Right ventricle myocardium inferior (tissue), 1 donor: ENCODE measurements at places on chromosomes 7 and 10. TPM values are rescaled to one million over a fixed set of nuclear protein-coding genes. Genes with fewer than 3 reads are reported as not detected.

Gene ASAH2
- total RNA-seq, result 2.0 TPM

Gene OR6B1
- total RNA-seq, result not detected

Gene ANKRD61
- not detected for total RNA-seq

- no peak for DNase-seq
Measured at GRCh38 chr7:100021297-100021696, 5.9 kb downstream of the ZKSCAN1 start.

GRCh38 chr10:71558991-71559390, 160.6 kb downstream of the C10orf105 start:
- DNase-seq, result no peak

DNA sequence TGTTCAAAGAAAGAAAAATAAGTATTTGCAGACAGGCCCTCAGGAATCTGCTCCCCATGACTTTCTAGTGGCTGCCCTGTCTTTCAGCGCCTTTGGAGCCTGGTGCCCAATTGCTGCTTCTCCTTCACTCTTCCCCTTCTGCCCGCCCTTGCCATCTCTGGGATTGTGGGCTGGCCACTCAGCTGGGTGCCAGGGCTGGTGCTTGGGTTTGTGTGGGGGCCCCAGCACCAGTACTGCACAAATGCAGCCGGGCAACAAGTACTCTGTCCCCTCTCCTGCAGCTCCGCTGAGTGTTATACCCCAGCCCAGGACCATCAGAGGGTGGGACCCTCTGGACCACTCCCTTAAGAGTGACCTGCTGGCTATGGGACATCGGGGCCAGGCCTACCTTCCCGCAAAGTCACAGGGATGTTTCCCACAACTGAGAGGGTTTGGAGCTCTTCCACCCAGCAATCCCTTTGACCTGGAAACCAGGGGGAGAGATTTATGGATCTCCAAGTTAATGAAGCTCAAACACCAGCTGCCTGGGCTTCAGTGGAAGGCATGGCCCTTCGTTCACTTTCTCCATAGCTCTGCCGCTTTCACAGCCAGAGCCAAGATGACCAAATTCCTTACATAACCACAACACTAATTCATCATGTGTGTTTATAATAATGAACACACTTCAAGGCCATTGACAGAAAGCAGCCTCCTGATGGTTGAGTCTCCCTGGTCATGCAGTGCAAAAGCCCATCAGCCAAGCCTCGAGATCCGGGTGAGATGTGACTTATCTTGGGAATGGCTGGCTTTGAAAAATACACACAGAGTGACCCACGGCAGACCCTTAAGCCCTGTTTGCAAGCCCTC, 313.9 kb upstream of the ZNF32 start:
- no peak for DNase-seq

- no peak for DNase-seq
Measured at GRCh38 chr10:118793545-118793944, 38.8 kb upstream of the CACUL1 start.

DNA sequence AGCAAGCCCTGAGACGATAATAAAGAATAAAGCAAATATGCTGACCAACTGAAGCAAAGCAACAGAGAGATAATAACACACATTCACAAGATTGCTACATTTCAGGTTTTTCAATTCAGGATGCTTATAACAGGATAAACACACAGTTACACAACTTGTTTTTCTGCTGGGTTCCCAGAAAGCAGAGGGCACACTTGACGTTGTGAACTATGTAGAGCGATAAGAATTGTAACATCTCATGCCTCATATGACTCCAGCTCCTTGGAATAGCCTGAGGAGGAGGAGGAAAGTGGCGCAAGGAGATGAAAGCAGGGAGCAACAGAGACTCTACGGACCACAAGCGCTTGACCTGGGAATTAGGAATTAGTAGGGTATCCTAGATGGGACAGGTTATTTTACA, 201.7 kb downstream of the SKAP2 start:
- DNase-seq, result no peak

DNA sequence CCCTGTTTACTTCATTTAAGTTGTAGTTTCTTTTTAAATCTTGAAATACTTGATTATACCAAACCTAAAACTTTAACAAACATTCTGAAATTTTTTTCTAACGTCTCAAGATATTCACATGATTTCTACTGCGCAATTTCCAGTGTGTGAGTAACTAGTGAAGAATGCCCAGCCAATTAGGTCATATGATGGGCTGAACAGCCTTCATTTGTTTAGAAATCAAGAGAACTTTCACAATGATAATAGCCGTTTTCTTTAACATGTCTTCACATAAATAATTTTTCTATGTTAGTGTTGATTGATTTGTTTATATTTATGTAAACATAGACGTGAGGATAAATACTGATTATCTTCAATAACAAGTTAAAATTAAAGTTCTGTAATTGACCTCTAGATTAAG, 21.8 kb downstream of the STAM start:
- no peak for DNase-seq

GRCh38 chr10:129961157-129961701, 2.8 kb downstream of the EBF3 start:
- DNase-seq, result no peak

DNA sequence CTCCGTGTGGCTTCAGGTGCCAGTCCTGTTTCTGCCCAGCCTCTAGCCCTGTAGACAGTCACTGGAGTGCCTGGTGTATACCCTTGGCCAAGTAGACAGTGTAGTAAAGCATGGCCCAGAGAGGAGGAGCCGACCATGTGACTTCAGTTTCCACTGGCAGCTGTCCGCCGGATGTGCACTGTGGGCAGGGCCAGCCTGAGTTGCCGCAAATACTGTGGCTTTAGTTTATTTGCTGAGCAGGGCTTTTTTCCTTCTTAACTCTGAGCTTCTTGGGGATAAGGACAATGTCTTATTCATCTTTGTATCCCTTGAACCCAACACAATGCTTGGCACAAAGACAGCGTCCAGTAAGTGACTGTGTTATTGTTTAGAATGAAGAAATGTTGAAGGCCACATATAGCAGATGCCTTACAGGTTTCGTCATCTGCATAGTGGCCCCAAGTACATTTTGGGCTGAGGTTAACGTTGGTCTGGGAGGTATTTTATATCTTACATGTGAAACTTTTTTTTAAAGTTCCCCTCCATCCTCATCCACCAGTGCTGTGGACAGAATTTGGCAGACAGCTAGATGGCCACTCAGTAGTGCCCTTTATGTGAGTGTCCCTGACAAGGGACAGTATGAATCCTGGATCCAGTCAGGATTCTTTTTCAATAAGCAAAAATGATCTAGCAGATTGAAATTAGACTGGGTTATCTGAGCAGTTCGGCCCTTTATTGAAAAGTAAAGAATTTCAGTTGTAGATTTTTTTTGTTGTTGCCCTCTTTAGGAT, 40.6 kb downstream of the CYP17A1 start:
- DNase-seq, result peak; percentile 95
